Stimulated activated CD8-positive, alpha-beta memory T cell treated with anti-CD3 and anti-CD28 coated beads, Interleukin-2, amount 100 ng/mL, for 1 hour (primary cell): ENCODE measurements at places on chromosomes 4 and X.

DNA sequence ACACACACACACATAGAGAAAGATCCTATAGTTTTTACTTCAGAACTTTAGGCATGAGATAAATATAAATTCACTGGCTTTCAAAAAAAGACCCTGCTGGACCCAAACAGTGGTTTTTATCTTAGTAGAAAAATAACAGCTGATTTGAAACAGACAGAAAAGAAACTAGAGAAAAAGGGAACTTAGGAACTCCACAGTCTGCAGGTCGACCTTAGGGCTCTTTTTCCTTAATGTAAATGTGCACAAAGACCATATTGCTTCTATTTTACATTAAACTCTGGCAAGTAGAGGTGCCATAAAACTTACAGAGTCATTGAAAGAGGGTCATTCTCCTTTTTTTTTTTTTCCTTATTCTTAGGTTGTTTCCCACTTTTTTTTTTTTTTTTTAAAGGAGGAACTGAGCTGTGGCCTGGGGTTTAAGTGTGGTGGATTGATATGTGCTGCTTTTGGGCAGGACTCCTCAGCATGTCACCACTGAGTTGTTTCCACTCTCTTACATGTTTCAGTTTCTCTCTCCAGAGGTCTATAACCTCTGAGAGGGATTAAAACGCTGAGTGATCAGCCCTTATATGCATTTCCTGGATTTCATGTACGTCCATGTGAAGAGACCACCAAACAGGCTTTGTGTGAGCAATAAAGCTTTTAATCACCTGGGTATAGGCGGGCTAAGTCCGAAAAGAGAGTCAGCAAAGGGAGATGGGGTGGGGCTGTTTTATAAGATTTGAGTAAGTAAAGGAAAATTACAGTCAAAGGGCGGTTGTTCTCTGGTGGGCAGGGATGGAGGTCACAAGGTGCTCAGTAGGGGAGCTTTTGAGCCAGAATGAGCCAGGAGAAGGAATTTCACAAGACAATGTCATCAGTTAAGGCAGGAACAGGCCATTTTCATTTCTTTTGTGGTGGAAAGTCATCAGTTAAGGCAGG, 70.8 kb upstream of the PACRGL start:
- no peak for DNase-seq

DNA sequence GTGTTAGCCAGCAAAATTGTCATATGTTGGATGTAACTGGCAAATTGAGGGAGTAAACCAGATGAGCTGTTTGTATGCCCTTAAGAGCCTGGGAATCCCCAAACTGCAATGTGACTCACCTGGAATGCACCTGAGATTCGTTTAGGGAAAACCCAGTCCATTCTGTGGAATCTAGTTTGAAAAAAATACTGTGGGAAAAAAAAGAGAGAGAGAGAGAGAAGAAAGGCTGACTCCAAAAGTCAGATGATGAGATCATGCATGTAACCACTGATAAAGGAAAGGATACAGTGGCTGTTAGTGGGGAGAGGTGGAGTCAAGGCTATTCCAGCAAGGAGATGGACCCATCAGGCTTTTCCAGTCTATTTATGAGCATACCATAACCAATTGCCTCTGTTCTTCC, 48.5 kb downstream of the SLC9A7 start:
- DNase-seq, result no peak

DNA sequence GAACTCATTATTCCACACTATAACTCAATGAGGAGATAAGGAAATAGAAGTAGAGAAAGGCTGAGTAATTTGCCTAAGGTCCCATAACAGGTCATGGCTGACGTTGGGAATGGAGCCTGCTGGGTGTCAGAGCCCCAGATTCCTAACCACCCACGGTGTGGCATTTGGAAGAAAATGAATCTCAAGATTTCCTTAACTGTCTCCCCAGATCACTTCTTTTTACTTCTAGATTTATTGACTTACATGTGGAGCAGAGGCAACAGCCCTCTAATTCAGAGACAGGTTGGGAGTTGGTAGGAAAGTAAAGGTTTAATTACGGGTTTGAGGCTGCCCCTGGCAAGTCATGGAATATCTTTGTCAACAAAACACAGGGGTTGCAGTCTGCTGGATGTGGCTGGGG, 134.0 kb downstream of the ARHGAP10 start:
- no peak for DNase-seq

GRCh38 chr4:185343726-185344581, 51.8 kb downstream of the LRP2BP start:
- no peak for DNase-seq

DNA sequence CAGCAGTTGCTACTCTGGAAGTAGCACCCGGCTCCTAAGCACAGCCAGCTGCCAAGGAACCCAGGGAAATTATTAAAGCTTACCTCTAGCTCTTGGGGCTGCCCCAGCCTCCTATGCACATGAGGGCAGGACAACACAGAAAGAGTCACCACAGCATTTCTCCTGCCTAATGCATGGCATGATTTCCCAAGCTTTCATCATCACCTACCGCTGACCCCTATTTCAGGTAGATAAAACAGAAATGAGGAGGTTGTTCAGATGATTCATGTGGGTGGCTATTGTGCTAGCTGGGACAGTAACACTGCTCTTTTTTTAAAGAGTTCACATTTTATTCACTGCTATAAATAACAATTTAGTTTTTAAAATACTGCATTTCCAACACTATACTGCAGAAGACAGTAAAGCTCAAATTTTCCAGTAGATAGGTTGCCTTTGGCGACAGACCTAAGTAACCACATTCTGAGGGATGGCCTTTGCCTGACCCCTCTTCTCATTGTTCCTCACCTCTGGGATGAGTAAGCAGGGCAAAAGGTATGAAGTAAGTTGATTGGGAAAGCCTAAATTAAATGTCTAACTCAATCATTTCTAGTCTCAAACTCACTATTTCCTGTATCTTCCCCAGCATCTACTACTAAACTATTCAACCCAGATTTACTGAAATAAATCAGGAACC, 16.7 kb downstream of the CASK start:
- no peak for DNase-seq
